ENCODE measurements at places on chromosomes 12 and 14.

DNA sequence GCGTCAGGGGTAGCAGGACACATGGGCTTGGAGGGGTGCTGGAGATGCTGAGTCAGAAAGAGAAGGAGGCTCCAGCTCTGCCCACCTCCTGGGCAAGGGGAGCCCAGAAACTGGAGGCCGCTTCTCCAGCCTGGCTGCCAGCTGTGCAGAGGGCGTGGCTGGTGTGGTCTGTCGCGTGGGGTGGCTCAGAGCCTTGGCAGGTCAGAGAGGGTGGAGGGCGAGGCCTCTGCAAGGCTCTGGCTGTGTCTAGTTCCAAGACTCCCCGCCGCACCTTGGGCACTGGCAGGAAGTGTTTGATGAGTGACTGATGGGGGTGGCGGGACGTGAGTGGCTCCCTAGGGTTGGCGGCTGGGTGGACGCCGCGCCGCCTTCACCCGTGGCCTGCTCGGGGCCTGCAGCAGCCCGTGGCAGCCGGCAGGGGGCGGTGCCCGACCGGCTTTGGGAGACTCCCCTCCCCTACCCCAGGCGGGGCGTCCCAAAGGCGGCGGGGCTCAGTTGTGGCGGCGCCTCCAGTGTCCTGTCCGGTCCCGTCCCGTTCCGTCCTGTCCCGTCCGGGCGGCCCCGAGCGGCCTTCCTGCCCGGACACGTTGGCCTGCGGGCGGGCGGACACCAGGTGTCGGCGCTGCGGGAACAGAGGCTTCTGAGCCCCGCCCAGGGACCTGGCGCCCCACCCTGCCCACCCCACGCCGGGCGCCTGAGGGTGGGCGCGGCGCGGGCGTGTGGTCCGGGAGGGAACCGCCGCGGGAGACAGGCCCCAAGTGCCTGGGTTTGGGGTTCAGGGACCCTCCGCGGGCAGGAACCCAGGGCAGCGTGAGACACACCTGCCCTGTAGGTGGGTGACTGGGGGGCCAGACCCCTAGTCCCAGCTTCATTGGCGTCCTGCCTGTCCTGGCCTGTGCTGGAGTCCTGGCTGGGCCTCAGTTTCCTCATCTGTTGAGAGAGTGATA is 39.7 kb downstream of the KRT80 start:
- peak; percentile 38 for DNase-seq

GRCh38 chr12:102958073-102958829 is 777 bp downstream of the ASCL1 start:
- no peak for DNase-seq

- no peak for DNase-seq
Observed at GRCh38 chr14:53786045-53786444, 170.6 kb downstream of the BMP4 start.

- no peak for DNase-seq
Observed at GRCh38 chr14:74313601-74314000, 10.9 kb upstream of the ABCD4 start.

- DNase-seq: peak; percentile 87
Observed at GRCh38 chr14:34012978-34013720, 62.3 kb upstream of the EGLN3 start.

DNA sequence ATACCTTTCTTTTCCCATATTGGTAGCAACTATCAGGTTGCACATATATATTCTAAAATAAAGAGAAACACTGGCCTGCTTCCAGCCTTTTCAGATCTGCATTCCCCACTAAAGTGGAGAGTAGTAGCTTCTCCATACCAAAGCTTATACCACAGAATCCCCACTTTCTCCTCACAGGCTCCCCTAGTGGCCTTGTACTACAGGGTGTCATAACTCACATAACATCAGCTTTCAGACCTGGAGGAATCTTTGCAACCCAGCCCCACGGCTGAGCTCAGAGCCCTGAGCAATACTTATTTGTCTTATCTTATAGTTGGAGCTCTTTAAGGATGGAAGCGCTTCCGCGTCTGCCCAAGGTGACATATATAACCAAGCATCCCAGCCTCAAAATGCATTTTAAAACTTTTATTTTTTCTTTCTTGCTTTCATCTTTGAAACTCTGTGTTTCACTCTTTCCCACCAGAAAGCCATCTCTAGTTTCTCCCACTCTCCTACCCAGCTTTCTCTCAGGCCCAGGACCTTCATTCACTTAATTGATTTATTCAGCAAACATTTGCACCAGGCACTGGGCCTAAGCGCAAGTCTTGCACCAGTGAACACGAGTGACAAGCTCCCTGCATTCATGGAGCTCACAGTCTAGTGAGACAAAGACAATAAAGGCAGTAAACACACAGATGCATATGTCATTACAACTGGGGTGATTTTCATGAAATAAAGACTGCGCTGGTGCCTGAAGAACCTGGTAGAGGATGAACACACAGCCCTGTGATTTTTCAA is 254.7 kb downstream of the IPO8 start:
- DNase-seq: no peak

DNA sequence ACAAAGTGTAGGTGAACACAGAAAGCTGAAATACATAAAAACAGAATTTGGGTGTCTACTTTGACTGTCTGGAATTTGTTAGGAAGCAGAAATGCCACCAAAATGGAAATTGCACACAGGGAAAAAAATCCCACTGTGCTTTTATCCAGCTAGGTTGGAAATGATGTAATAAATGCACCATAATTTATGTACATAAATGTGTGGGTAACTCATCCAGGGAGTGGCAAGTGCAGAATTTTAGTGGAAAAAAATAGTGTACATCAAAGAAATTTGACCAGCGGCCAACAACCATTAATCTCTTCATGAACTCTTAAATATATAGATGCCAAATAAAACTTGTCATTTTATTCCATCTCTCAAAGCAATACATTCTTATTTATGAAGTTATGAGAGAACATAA is 105.6 kb downstream of the LLPH start:
- DNase-seq: no peak

DNA sequence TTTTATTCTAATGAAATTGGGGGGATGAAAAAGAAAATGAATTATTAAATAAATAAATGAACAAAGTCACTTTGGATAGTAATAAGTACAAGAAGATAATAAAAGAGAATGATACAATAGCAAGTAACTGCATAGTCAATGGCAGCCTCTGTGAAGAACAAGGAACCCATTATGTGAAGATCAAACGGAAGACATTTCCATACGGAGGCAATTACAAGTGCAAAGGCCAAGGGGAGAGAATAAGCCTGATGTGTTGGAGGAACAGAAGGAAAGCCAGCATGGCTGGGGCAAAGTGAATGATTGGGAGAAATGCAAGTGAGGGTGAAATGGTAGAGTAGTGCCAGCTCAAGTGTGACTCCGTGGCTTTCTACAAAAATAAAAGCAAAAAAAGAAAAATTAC is 43.9 kb upstream of the CHPT1 start:
- no peak for DNase-seq

DNA sequence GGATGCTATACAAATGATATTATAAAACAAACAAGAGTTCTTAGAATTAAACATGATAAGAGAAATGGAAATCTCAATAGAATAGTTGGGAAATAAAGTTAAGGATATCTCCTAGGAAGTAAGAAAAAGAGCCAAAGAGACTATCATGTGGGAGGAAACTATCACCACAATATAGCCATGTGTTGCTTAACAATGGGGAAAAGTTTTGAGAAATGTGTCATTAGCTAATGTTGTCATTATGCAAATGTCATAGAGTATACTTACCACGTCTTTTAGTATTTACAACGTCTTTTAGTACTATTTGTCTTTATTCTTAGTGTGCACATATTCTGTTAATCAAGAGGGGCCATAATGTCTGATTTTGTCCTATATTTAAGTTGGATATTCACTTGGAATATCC is 58.7 kb downstream of the ZNF641 start:
- DNase-seq: no peak

Measured in HL-60 (cell line).